ENCODE measurements at places on chromosomes 3 and 15.

GRCh38 chr3:188370081-188370830, 216.3 kb downstream of the LPP start:
- DNase-seq: no peak

- DNase-seq: no peak
Measured at GRCh38 chr15:68644996-68645395, 66.2 kb downstream of the CORO2B start.

DNA sequence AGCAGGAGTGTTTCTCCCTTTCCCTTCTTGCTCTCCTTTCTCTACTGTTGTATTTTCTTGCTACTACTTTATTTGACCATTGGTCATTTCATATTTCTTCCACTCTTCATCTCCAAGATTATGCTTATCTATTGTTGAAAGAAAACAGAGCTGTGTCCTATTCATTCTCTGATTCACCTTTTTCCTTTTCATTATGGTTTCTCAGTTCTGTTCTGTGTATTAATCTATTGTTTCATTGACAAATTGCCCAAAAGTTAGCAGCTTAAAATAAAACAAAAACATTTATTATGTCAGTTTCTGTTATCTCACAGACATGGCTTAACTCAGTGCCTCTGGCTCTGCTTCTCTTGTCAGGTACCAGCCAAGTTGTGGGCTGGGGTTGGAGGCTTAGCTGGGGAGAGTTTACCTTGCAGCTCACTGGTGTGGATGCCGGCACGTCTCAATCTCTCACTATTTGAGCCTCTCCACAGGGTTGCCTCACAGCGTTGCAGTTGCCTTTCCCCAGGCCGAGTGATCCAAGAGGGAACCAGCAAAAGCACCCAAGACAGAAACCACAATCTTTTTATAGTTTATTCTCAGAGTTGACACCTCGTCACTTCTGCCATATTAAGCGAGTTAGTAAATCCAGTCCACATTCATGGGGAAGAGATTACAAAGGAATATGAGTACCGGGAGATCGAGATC, 36.9 kb upstream of the FILIP1L start:
- no peak for DNase-seq

DNA sequence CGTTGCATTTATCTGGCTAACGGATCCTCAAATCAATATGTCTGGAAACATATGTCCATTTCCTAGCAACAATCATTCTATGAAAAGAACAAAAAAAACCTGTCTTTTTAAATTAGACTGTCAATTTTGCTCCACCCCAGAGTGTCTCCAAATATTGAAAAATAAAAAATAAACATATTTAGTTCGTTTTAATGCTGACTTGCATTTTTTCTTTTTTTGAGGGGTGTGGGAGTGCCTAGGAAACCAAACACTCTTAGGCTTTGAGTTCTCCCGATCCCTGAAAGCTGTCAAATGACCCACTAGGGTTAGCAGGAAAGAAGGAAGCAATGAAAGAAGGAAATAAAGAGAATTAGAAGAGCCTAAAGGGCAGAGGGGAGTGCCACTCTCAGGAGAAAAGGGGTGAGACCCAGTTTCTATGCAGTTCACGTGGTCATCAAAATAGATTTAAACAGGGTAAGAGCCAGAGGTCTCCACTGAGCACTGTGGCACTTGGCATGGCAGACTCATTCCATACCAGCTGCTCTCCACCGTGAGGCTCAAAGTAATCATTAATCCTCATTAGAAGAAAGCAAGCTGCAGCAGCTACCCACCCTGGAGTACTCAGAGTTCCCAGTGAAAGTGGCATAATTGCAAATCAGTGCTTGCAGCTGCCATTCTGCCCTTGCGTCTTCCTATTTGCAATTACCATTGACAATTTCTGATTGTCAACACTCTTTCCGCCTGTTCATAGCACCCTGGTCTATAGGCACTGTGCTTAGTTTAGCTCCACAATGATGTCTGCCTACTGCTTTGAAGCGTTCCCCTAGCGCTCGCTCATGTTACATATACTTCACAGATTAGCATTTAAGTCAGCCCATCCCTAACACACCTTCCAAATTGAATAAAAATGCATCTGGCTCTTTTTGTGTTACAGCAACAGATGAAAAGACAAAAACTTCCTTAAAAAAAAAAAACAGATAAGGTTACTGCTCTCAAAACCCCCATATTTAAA, 32.3 kb downstream of the PDZRN3 start:
- no peak for DNase-seq

DNA sequence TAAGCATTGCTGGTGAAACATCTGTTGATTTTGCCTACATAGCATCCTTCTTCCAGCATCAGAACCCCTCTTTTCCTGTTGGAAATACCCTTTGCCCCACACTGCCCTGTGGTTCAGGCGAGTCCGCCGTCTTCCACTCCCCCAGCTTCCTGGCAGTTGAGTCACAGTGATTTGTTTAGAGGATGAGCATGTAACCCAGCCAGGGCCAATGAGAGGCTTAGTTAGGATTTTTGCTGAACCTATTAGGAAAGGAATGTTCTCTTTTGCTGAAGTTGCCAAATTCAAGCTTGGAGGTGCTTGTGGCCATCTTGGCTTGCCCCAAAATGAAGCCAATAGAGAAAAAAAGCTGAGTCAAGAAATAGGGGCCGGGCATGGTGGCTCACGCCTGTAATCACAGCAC, 19.0 kb upstream of the MEX3B start:
- no peak for DNase-seq

GRCh38 chr3:182523836-182524235, 269.5 kb upstream of the ATP11B start:
- DNase-seq: no peak

DNA sequence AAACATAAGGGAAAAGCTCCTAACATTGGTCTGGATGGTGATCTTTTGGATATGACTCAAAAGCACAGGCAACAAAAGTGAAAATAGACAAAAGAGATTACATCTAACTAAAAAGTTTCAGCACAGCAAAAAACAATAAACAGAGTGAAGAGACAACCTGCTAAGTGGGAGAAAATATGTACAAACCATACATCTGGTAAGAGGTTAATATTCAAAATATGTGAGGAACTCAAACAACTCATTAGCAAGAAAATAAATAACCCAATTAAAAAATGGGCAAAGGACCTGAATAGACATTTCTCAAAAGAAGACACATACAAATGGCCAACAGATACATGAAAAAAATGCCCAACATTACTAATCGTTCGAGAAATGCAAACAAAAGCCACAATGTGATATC, 19.0 kb upstream of the NR1I2 start:
- DNase-seq: no peak

- no peak for DNase-seq
Measured at GRCh38 chr15:41507820-41508290, 5.8 kb downstream of the LTK start.

DNA sequence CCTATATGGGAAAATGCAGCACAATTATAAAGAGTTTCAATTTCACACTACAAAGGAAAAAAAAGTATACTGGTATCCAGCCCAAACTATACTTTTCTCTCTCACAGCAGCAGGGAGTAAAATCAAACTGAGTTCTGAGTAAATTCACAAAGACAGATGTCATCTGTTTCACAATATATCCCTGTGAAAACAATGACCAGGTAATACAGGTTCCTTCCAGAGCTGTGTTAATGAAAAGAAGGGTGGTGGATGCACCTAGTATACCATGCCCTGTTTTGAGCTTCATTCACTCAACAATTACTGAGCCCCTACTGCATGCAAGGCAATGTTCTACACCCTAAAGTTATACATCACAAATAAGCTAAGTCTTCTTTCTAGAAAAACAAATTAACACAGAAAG, 108.5 kb downstream of the TJP1 start:
- no peak for DNase-seq

GRCh38 chr3:81985996-81986723, 224.7 kb upstream of the GBE1 start:
- DNase-seq: no peak

- no peak for DNase-seq
Measured at GRCh38 chr3:14600075-14600474, 51.5 kb upstream of the CCDC174 start.

GRCh38 chr15:41892621-41893421, 1.0 kb downstream of the SPTBN5 start:
- DNase-seq: peak; percentile 46

- DNase-seq: no peak
Measured at GRCh38 chr3:132871956-132872355, 149.7 kb upstream of the NPHP3 start.

DNA sequence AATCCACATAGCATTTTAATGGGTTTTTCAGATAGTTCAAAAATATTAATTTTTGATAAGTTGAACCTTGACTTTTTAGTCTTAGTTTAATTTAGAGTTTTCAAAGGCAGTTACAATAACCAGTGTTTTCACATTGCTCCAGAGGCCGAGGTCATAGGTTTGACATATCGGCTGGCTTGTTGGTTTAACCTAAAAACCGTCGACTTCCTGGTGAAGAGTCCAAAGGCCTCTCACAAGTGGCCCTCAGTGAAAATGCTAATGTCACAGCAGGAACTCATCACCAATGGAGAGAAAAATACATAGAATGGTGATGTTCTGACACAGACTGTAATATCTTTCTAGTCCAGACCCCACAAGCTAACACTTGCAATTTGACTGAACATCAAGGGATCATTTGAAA, 642.3 kb downstream of the PLOD2 start:
- DNase-seq: no peak

- DNase-seq: peak; percentile 36
Measured at GRCh38 chr3:170128977-170129431, 52.5 kb downstream of the PHC3 start.

GRCh38 chr15:43215961-43216360, 4.9 kb downstream of the EPB42 start:
- no peak for DNase-seq

- DNase-seq: no peak
Measured at GRCh38 chr3:136404056-136404455, 153.9 kb downstream of the PCCB start.

GRCh38 chr3:195036974-195037373, 234.0 kb downstream of the XXYLT1 start:
- no peak for DNase-seq

DNA sequence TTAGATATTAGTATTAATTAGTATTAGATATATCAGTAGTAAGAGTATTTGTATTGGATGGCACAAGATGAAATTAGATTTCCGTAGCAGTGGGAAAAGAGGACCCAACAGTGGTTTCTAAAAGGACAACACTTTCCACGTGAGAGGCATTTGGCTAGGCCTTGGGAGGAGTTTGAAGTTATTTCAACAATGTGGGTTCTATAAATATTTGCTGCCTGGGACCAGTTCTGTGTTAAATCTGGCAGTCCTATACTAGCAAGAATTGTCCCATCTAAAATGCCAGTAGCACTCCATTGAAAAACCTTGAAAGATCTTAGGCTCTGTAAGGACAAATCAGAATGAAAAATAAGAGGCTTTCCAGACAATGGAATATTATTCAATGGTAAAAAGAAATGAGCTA, 347.1 kb upstream of the DNAJC19 start:
- DNase-seq: no peak

DNA sequence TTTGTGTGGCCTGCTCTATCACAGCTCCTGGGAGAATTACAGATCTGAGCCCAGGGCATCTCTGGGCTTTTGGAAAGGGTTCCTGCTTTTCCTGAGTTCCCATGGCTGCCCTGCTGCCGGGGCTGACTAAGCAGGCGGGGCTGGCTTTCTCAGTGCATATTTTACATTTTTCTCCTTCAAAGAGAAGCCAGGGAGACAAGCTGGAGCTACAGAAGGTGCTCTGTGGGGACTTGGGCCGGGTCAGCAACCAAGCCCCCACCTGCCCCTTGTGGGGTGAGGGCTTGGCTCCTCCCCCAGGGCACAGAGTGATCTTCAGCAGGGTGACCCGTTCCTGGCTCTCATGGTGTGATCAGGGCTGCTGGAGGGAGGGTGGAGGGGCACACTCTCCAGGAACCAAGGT, 17.4 kb downstream of the ABTB1 start:
- DNase-seq: peak; percentile 57

- peak; percentile 33 for DNase-seq
Measured at GRCh38 chr3:149494022-149494758, 19.7 kb downstream of the TM4SF4 start.

- no peak for DNase-seq
Measured at GRCh38 chr15:86002444-86002843, 77.2 kb upstream of the AGBL1 start.

- no peak for DNase-seq
Measured at GRCh38 chr3:188901126-188901525, 270.6 kb upstream of the TPRG1 start.

DNA sequence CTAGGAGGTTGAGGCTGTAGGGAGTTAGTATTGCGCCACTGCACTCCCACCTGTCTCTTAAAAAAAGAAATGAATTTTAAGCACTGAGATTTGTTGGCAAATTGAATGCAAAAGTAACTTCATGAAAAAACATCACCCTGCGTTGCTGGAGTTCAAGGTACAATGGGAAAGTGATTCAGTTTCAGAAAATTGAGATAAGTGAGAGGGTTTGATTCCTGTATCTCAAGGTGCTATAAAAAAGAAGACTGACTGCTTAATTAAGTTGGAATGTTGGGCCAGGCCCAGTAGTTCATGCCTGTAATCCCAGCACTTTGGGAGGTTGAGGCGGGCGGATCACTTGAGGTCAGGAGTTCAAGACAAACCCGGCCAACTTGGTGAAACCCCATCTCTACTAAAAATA, 39.1 kb downstream of the IQGAP1 start:
- DNase-seq: no peak

- no peak for DNase-seq
Measured at GRCh38 chr15:99917252-99917651, 184.0 kb upstream of the LYSMD4 start.

DNA sequence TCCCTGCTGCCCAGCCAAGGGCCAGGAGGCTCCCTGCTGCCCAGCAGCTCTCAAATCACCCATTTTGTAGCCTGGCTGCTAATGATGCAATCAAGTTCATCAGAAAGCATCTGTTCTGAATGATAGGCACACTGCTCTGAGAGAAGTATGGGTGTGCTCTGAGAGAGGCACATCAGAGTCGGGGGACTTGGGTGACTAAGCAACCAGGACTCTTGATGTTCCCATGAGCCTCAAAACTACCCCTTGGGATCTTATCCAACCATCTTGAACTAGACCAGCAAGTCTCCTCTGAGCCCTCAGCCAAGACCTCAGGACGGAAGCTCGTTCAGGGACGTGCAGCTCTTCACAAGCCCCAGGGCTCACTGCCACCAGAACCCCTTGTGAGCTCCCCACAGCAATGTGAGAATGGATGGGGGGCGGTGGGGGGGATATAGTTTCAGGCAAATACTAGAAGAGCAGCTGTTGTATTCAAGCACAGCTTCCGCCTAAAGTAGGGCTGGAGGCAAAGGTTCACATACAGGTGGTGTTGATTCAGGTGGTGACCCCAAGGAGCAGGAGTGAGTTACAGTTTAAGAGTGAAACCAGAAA, 52.2 kb upstream of the HES1 start:
- DNase-seq: no peak

GRCh38 chr3:55161231-55161630, 233.4 kb upstream of the LRTM1 start:
- no peak for DNase-seq

Data from SW480 (cell line).